CD8-positive, alpha-beta T cell (primary cell): ENCODE measurements at places on chromosomes 16 and 17. TPM values are rescaled to one million over a fixed set of nuclear protein-coding genes. Genes with fewer than 3 reads are reported as not detected.
A peak's percentile ranks its signal among the peaks of the same experiment; 100 is the strongest.

Gene EVPLL
- not detected for total RNA-seq

Gene KRTAP9-4
- not detected for total RNA-seq

Gene IGF2BP1
- total RNA-seq = not detected

Gene RNU2-1
- total RNA-seq = 3,095 TPM

Gene IRF8
- 25.5 TPM for total RNA-seq

Gene FBXO39
- total RNA-seq = 0.39 TPM

Gene ERBB2
- total RNA-seq = 2.6 TPM

Gene CORO6
- total RNA-seq = 1.2 TPM

Gene WNK4
- 0.28 TPM for total RNA-seq

Gene MFAP4
- total RNA-seq = not detected

Gene SP2
- total RNA-seq = 26.0 TPM

Gene CACNG1
- total RNA-seq = not detected

- no peak for DNase-seq
These were observed 5.8 kb downstream of the NEUROD2 start for GRCh38 chr17:39601758-39602532.

DNA sequence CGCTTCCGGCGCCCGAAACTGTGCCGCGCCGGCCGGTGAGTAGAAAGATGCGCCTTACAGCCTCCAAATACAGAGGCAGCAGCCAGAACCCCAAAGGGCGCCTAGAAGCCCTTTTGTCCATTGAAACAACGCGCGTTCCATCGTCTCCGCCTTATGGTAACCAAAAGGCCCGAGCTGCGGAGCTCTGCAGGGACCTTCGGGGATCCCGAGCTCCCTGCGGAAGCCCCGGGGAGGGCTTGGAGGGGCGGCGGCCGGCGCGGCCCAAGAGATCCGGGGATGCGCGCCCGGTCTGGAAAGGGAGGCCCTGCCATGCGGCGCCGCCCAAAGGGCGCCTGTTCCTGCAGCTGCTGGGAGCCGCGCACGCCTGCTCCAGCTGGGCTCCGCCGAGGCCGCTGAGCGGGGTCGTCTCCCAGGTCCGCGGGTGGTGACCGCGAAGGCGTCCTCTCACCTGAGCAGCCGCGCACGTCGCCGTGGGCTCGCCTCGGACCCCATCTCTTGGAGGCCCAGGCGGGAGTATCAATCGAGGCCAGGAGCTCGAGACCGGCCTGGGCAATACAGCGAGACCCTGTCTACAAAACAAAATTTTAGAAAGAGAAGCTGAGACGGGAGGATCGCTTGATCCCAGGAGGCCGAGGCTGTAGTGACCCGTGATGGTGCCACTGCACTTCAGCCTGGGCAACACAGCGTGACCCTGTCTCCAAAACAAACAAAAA is 742 bp upstream of the FBXO31 start:
- DNase-seq = no peak

- no peak for DNase-seq
These were observed 7.7 kb downstream of the JPT1 start for GRCh38 chr17:75146592-75146991.

- no peak for DNase-seq
These were observed 19.7 kb downstream of the IGF2BP1 start for GRCh38 chr17:49016775-49017463.

GRCh38 chr16:86982347-86982596 is 334.9 kb downstream of the C16orf95 start:
- DNase-seq = no peak

DNA sequence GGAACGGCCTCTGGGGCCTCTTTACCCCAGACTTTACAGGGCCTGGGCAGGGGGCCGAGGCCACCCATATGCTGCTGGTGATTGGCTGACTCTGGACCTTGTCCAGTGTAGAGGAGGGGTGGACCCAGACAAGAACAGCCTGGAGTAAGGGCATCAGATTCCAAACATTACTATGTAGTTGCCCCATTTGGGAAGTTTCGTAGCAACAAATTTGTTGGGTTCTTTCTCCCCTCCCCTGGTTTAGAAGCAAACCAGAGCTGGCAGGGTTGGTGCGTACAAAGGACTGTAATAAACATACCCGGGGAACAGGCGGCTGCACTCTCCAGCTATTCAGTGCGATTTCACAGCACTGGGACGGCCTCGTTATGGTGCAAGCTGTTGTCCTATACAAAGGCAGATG is 145.5 kb downstream of the NTN1 start:
- DNase-seq = no peak

DNA sequence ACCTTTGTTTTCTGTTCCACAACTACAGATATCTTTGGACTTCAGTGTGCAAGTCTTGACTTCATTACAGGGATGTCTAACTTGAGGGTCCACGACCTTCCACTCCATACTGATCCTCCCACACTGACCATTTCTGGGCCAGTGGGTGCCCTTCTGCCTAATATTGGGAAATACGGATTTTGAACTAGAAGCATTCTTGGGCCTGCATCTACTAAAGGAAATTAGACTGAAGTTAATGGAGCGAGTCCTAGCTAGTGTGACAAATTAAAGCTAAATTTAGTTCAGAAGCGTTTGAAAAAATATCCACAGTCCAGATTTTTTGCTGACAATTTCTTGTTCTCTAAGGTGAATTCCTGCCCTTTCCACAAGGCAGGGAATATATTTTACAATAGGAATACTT is 9.9 kb upstream of the TMIGD1 start:
- DNase-seq = no peak

DNA sequence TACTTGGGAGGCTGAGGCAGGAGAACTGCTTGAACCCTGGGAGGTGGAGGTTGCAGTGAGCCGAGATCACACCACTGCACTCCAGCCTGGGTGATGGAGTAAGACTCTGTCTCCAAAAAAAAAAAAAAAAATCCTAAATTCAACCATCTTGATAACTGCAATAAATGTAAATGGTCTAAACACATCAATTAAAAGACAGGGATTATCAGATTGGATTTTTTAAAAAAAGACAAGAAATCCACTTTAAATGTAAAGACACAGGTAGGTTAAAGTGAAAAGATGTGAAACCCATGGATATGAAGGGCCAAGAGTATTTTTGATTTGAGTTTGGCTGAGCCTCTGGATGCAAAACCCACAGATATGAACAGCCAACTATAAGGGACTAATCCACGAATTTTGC is 64.2 kb upstream of the ATP2A3 start:
- no peak for DNase-seq

GRCh38 chr16:73113336-73113735 is 65.4 kb upstream of the ZFHX3 start:
- no peak for DNase-seq

- no peak for DNase-seq
These were observed 1.0 kb upstream of the CA7 start for GRCh38 chr16:66843191-66843590.

GRCh38 chr16:15916323-15916722 is 27.9 kb upstream of the CEP20 start:
- DNase-seq = no peak

DNA sequence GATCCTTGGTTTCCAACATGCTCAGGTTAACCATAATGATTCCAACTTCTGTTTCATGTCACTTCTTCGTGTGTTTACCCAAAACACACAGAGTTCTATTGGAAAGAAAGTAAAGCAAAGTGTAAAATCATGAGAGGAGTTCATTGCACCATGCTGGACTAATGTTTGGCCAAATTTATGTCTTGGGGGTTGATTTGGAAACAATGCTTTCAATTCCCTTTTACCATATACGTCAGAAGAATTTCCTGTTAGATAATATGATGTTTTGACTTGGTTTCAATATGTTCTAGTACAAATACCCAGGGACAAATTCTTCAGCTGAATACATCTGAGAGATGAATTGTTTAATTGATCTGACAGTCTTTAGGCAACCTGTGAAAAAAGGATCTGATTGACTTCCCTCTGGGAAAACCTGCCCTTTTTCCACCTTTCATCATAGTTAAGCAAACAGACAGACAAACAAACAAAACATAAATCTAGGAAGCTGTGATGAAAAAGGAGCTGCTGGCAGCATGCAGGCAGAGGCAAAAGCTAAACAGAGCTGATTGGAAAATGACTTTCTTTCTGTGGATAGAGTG is 26.0 kb upstream of the MPHOSPH6 start:
- no peak for DNase-seq

GRCh38 chr17:50675627-50676026 is 32.1 kb downstream of the ANKRD40 start:
- no peak for DNase-seq

DNA sequence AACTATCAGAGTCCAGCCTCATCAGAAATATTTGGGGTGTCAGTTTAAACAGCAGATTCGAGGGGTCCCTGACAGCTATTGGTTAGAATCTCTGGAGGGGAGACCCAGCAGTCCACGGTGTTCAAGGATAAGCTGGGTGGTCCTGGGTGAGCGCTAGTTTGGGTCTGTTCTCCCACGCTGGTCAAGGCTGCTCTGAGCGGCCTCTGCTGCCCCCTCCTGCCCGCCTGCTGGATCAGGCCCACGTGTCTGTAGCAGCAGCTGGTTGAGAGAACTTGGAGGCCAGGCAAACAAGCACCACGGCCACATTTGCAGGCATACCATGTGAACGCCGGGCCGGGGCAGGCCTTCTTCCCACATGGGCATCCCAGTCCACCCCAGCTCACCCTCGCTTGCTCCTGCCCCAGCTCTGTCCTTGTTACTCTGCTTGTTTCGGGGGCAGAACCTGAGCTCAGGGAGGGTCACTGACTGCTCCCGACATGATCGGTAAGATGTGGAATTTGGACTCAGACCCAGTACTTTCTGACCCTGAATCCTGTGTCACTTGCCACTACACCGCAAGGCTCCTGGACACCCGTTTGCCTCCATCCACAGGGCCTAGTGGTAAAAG is 7.4 kb downstream of the FOXF1 start:
- DNase-seq = peak; percentile 22

DNA sequence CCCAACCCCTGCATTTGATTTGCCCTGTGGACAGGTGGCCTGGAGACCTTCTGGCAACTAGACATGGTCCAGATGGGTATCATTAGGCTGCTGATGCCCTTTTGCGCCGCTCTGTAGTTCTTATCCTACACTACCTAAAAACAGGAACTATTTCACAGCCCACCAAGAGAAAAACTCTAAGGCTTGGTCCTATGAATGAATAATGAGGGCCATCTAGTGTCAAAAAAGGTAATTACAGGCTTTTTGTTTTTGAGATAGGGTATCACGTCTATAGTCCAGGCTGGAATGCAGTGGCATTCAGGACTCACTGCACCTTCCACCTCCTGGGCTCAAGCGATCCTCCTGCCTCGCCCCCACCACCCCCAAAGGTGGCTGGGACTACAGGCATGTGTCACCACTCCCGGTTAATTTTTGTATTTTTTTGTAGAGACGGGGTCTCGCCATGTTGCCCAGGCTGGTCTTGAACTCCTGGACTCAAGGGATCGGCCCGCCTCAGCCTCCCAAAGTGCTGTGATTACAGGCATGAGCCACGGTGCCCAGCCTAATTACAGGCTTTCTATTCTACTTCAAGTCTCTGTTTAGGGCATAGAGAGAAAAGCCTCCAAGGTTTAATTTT is 20.9 kb downstream of the COIL start:
- DNase-seq = no peak

DNA sequence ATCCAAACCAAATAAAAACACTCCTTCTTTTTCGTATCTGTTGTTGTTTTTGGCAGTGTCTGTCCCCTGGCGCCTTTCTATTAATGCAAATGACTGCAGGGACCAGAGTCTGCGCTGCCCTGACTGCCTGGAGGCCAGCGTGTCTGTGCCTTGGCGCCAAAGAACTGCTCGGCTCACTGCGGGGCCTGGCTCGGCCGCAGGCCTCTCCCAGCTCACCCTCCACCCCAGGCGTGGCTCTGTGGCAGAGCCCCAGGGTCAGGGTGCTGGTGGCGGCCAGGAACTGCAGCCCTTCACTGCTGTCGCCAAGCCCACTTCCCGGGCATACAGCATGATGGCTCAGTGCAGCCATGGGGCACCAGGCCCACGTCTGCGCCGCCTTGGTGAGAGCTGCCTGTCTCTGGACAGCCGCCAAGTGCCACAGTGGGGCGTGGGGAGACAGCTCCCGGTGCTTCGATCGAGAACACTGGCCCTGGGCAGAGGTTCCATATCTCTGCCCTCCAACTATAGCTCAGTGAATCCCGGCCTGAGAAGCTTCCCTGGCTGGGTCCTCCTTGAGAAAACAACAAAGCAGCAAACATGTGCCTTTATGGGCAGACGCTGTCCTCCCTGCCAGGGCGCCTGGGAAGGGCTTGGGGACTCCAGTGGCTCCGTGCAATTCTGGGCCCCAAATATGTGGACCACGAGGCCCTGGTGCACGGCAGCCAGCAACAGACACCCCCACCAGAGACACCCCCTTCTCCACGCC is 11.1 kb downstream of the CANT1 start:
- DNase-seq = no peak

GRCh38 chr16:77955127-77955526 is 67.2 kb upstream of the CLEC3A start:
- DNase-seq = no peak

DNA sequence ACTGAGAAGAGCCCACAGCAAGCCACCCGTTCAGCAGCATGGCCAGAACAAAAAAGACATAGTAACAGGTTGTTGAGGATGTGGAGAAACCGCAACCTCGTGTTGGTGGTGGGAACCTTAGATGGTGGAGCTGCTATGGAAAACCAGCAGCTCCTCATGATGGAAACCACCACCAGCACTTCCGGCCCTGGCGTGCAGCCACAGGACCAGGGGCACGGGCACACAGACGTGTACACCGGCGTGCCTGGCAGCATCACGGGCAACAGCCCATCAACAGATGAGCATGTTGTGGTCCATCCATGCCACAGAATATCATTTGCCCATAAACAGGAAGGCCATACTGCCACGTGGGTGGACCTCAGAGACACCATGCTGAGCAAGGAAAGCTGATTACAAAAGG is 11.9 kb downstream of the CTU2 start:
- DNase-seq = no peak

- no peak for DNase-seq
These were observed 101.6 kb downstream of the PRKCA start for GRCh38 chr17:66403846-66404556.

DNA sequence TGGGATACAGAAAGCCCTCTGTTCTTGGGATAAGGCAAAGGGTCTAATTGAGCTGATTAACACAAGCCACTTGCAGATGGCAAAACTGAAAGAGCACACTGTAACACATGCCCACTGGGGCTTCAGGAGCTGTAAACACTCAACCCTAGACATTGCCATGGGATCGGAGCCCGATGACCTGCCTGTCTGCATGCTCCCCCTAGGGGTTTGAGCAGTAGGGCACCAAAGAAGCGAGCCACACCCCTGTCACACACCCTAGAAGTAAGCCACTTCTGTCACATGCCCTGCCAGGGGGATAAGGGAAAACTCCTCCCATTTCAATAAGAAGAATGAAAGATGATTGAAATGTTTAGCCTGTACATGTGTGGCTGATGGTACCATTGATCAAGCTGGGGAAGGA is 81.3 kb upstream of the IRX6 start:
- DNase-seq = no peak
